ENCODE measurements at places on chromosomes 6 and 20. TPM values are rescaled to one million over a fixed set of nuclear protein-coding genes. Genes with fewer than 3 reads are reported as not detected.

- no peak for DNase-seq
- no peaks in the 10 kb centered on the region for H3K36me3 ChIP-seq
- no peak overlapping the region for H3K27ac ChIP-seq
Observed at GRCh38 chr20:60371384-60371783, 413.2 kb downstream of the CDH26 start.

GRCh38 chr6:25176466-25176865 is 102.7 kb upstream of the CARMIL1 start:
- H3K36me3 ChIP-seq = no peaks in the 10 kb centered on the region
- H3K27me3 ChIP-seq = no peaks in the 10 kb centered on the region
- H3K27ac ChIP-seq = no peak overlapping the region

The PPP1R3G gene
- 1.6 TPM for total RNA-seq

DNA sequence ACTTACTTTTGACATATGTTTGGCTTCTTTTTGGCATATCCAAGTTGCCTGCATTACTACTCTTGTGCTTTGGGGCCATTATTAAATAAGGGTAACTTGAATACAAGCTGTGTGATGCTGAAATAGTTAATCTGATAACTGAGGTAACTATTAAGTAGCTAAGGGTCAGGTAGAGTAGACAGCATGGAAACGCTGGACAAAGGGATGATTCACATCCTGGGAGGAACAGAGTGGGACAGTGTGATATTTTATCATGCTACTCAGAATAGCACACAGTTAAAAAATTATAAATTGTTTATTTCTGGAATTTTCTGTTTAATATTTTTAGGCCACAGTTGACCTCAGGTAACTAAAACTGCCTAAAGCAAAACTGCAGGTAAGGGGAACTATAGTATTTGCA is 483.9 kb downstream of the RFPL4B start:
- no peak for DNase-seq
- H3K27ac ChIP-seq = no peak overlapping the region
- H3K4me1 ChIP-seq = no peaks in the 10 kb centered on the region
- H3K4me3 ChIP-seq = no peak overlapping the region
- H3K27me3 ChIP-seq = no peaks in the 10 kb centered on the region

DNA sequence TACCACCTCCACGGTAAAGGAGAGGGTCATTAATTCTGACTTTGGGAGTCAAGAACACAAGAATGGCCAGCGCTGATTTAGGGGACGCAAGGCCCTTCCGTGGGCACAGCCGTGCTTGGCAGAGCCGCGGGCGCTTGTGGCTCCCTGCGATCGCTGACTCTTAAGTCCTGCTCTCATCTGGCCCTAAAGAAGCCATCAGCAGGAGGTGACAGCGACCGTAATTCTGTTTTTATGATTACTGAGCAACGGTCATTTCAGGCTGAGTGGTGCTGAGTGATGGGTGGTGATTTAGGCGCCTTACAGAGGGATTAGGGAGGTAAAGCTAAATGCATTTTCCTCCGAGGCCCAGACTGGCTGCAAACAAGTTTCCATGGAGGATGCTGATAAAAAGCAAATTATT is 364.6 kb upstream of the SULF2 start:
- H3K36me3 ChIP-seq = no peaks in the 10 kb centered on the region
- no peak for DNase-seq
- H3K27me3 ChIP-seq = no peaks in the 10 kb centered on the region
- H3K27ac ChIP-seq = no peak overlapping the region
- no peak overlapping the region for H3K4me3 ChIP-seq

The TULP1 gene
- total RNA-seq = not detected

The SLC32A1 gene
- not detected for total RNA-seq

- H3K36me3 ChIP-seq = no peaks in the 10 kb centered on the region
- no peak for DNase-seq
- H3K4me1 ChIP-seq = no peaks in the 10 kb centered on the region
- no peak overlapping the region for H3K27ac ChIP-seq
Observed at GRCh38 chr6:106125925-106126435, 39.8 kb downstream of the PRDM1 start.

The RAET1L gene
- not detected for total RNA-seq

GRCh38 chr6:138253731-138254130 is 35.4 kb upstream of the PBOV1 start:
- no peaks in the 10 kb centered on the region for H3K27me3 ChIP-seq
- no peak for DNase-seq
- H3K4me3 ChIP-seq = no peak overlapping the region

DNA sequence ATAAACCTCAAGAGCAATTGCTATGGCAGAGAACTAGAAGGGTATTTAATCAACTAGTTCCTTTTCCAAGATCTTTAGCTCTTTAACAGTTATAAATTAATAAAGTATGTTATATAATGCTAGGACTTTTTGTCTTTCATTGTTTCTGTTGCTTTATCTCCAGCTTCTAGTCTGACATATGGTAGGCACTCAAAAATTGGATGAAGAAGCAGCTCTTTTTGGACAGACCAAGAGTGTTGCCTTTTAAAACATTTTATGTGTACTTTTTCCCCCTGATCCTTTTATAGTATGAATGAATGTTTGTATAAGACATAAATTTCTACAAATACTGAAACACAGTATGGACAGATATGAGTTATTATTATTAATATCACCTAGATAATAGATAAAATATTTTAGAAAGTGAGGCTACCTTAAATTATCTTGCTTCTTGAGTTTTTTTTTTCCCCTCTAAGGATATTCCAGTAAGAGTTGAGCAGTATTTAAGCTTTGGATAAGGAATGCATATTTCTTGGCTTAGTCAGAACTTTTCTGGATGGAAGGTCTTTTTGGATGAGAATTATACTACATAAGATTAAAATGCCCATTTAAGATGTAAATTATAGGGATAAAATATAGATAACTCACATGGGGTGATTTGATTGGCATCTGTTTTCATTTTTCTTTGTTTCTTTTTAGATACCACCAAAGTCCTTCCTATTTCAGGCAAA is 16.6 kb downstream of the LAMA2 start:
- no peaks in the 10 kb centered on the region for H3K36me3 ChIP-seq
- H3K4me1 ChIP-seq = no peaks in the 10 kb centered on the region
- no peak for DNase-seq
- H3K27ac ChIP-seq = no peak overlapping the region
- H3K27me3 ChIP-seq = no peaks in the 10 kb centered on the region
- H3K4me3 ChIP-seq = no peak overlapping the region

The LST1 gene
- 10.7 TPM for total RNA-seq

GRCh38 chr6:123716506-123716905 is 79.8 kb upstream of the TRDN start:
- no peaks in the 10 kb centered on the region for H3K27me3 ChIP-seq
- H3K4me3 ChIP-seq = no peak overlapping the region
- H3K36me3 ChIP-seq = no peaks in the 10 kb centered on the region
- H3K27ac ChIP-seq = no peak overlapping the region
- H3K4me1 ChIP-seq = no peaks in the 10 kb centered on the region

DNA sequence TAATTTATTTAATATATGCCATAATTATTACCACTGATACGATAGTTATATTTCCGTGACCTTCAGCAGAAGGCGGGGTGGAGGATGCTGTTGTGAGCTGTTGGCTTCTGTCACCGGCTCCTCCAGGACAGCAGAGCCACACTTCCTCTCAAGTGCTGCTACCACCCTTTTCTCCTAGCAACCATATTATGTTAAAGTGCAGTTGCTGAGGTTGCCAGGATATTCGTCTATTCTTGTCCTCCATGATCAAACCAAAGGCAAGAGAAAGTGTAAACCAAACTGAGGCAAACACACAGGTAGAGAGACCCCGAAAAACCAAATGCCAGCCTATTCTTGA is 27.8 kb downstream of the RGS17 start:
- H3K27ac ChIP-seq = no peak overlapping the region
- no peaks in the 10 kb centered on the region for H3K36me3 ChIP-seq
- no peaks in the 10 kb centered on the region for H3K27me3 ChIP-seq
- DNase-seq = no peak
- H3K4me3 ChIP-seq = no peak overlapping the region
- no peaks in the 10 kb centered on the region for H3K4me1 ChIP-seq

GRCh38 chr20:35252037-35252461 is 25.6 kb downstream of the MMP24 start:
- H3K27ac ChIP-seq = no peak overlapping the region
- no peaks in the 10 kb centered on the region for H3K4me1 ChIP-seq
- no peaks in the 10 kb centered on the region for H3K27me3 ChIP-seq
- no peak overlapping the region for H3K4me3 ChIP-seq
- no peaks in the 10 kb centered on the region for H3K36me3 ChIP-seq

- H3K36me3 ChIP-seq = no peaks in the 10 kb centered on the region
- no peaks in the 10 kb centered on the region for H3K27me3 ChIP-seq
- H3K4me3 ChIP-seq = no peak overlapping the region
- no peak for DNase-seq
- no peaks in the 10 kb centered on the region for H3K4me1 ChIP-seq
Observed at GRCh38 chr6:14312587-14312986, 195.0 kb downstream of the CD83 start.

- H3K4me1 ChIP-seq = no peaks in the 10 kb centered on the region
- DNase-seq = no peak
- no peaks in the 10 kb centered on the region for H3K27me3 ChIP-seq
- no peak overlapping the region for H3K27ac ChIP-seq
Observed at GRCh38 chr20:40494248-40494647, 194.8 kb downstream of the MAFB start.

The CAP2 gene
- 3.9 TPM for total RNA-seq

- H3K4me1 ChIP-seq = no peaks in the 10 kb centered on the region
- no peak overlapping the region for H3K4me3 ChIP-seq
- H3K27ac ChIP-seq = no peak overlapping the region
- no peaks in the 10 kb centered on the region for H3K36me3 ChIP-seq
- no peak for DNase-seq
- no peaks in the 10 kb centered on the region for H3K27me3 ChIP-seq
Observed at GRCh38 chr6:105526225-105526872, 123.5 kb upstream of the PREP start.

- no peaks in the 10 kb centered on the region for H3K4me1 ChIP-seq
- no peak overlapping the region for H3K27ac ChIP-seq
- no peaks in the 10 kb centered on the region for H3K36me3 ChIP-seq
- DNase-seq = no peak
- no peak overlapping the region for H3K4me3 ChIP-seq
Observed at GRCh38 chr20:39358052-39358451, 395.9 kb downstream of the DHX35 start.

The ULBP2 gene
- total RNA-seq = 1.3 TPM

The PRR18 gene
- total RNA-seq = not detected

The CALHM6 gene
- 8.3 TPM for total RNA-seq

GRCh38 chr20:1676650-1677049 is 19.1 kb upstream of the SIRPG start:
- no peaks in the 10 kb centered on the region for H3K4me1 ChIP-seq
- H3K27ac ChIP-seq = no peak overlapping the region
- H3K4me3 ChIP-seq = no peak overlapping the region

GRCh38 chr20:8404912-8405635 is 273.0 kb downstream of the PLCB1 start:
- H3K27ac ChIP-seq = no peak overlapping the region
- no peaks in the 10 kb centered on the region for H3K27me3 ChIP-seq
- H3K4me3 ChIP-seq = no peak overlapping the region
- no peak for DNase-seq
- H3K36me3 ChIP-seq = no peaks in the 10 kb centered on the region

DNA sequence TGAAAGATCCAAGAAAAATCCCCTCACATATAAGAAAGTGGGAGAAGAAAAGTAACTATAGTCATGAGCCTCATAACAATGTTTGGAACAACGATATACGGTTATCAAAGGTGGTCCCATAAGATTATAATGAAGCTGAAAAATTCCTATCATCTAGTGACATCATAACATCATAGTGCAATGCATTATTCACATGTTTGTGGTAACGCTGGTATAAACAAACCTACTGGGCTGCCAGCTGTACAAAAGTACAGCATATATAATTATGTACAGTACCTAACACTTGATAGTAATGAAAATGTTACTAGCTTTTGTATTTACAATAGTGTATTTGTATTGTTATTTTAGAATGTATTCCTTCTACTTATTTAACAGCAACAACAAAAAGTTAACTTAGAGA is 240.7 kb downstream of the RNGTT start:
- no peaks in the 10 kb centered on the region for H3K36me3 ChIP-seq
- no peak overlapping the region for H3K4me3 ChIP-seq
- H3K4me1 ChIP-seq = no peaks in the 10 kb centered on the region
- H3K27ac ChIP-seq = no peak overlapping the region

DNA sequence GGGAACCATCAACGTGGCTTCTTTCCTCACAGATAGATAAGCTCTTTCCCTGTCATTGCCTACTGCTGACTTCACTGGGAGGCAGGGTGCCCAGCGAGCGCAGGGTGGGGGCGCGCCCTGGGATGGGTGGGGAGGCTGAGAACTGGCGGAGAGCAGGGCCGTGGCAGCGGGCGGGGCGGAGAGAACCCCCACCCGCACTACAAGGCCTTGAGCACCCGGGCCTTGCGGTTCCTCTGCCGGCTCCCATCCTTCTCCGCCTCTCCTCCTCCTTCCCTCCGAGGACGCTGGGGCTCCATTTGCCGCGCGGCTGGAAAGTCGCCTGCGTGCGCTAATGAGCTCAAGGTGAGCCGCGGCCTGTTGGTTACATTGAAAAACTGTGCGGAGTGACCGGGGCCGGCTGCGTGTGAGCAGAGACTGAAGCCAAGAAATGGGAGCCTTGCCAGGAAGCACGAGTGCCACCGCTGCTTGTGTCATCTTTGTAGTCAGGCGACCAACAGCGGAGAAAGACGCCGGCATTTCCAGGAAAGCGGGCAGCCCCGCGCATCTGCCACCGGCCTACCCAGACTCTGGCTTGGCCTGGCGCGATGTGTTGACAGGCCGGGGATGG is 963.5 kb upstream of the SLC35B3 start:
- no peak overlapping the region for H3K4me3 ChIP-seq
- DNase-seq = no peak
- no peak overlapping the region for H3K27ac ChIP-seq
- no peaks in the 10 kb centered on the region for H3K4me1 ChIP-seq
- no peaks in the 10 kb centered on the region for H3K36me3 ChIP-seq

The CLVS2 gene
- not detected for total RNA-seq

DNA sequence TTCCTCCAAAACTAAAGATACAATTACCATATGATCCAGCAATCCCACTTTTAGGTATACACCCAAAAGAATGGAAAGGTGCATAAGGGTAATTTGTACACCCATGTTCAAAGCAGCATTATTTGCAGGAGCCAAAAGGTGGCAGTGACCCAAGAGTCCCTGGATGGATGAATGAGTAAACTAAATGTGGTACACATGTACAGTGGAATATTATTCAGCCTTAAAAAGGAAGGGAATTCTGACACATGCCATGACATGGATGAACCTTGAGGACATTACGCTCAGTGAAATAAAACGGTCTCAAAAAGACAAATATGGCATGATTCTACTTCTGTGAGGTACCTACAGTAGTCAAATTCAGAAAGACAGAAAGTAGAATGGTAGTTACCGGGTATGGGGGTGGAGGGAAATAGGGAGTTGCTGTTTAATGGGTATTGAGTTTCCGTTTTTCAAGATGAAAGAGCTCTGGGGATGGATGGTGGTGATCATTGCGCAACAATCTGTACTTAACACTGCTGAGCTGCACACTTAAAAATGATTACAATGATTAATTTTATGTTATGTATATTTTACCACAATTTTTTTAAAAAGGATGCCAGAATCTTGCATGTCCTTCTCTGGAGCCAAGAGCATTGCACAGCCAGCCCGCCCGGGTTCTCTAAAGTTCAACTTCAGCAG is 518.9 kb upstream of the JARID2 start:
- H3K4me1 ChIP-seq = no peaks in the 10 kb centered on the region
- H3K4me3 ChIP-seq = no peak overlapping the region
- H3K36me3 ChIP-seq = no peaks in the 10 kb centered on the region
- DNase-seq = no peak

- no peak for DNase-seq
- no peaks in the 10 kb centered on the region for H3K27me3 ChIP-seq
- H3K27ac ChIP-seq = no peak overlapping the region
- no peaks in the 10 kb centered on the region for H3K4me1 ChIP-seq
- H3K36me3 ChIP-seq = no peaks in the 10 kb centered on the region
Observed at GRCh38 chr6:25548451-25548850, 103.6 kb upstream of the SCGN start.

Data from breast epithelium (tissue), 4 donors.